ENCODE measurements at places on chromosomes 7 and 10.

- no peak for DNase-seq
Measured at GRCh38 chr10:29810816-29811215, 176.0 kb upstream of the SVIL start.

GRCh38 chr7:1225441-1226185 lies 7.1 kb upstream of the UNCX start:
- DNase-seq = peak; percentile 14

DNA sequence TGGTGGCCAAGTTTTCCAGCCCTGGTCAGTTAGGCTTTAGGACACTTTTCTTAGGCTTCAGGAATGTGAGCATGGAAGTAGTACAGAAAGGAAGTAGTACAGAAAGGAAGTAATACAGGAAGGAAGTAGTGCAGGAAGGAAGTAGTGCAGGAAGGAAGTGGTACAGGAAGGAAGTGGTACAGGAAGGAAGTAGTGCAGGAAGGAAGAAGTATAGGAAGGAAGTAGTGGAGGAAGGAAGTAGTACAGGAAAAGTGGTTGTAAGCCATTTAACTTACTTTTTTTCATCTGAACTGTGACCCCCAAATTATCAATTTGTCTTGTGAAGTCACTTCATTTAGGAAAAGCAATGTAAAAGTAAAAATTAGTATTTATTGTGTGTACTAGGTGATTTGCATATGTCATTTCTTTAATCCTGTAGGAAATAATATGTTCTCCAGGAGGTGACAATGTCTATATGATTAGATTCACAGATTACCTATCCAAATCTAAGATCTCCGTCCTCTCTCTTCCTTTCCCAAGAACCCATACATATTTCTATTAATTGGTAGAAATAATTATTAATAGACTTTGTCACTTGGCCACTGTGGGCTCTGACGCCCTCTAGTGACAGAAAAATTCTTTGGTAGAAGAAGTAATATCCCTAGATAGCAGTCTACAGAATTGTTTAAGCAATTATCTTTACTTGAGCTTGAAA lies 3.9 kb upstream of the FAS start:
- DNase-seq = no peak

- DNase-seq = no peak
Measured at GRCh38 chr7:25860275-25861163, 291.5 kb upstream of the NFE2L3 start.

Measured in stimulated activated CD8-positive, alpha-beta memory T cell treated with anti-CD3 and anti-CD28 coated beads, Interleukin-7, amount 100 ng/mL, for 24 hours (primary cell).